ENCODE measurements at places on chromosomes 6 and 20.

GRCh38 chr6:158002951-158003853 is 21.5 kb downstream of the SYNJ2 start:
- DNase-seq = no peak

GRCh38 chr6:74642101-74642500 is 563.8 kb downstream of the COL12A1 start:
- no peak for DNase-seq

DNA sequence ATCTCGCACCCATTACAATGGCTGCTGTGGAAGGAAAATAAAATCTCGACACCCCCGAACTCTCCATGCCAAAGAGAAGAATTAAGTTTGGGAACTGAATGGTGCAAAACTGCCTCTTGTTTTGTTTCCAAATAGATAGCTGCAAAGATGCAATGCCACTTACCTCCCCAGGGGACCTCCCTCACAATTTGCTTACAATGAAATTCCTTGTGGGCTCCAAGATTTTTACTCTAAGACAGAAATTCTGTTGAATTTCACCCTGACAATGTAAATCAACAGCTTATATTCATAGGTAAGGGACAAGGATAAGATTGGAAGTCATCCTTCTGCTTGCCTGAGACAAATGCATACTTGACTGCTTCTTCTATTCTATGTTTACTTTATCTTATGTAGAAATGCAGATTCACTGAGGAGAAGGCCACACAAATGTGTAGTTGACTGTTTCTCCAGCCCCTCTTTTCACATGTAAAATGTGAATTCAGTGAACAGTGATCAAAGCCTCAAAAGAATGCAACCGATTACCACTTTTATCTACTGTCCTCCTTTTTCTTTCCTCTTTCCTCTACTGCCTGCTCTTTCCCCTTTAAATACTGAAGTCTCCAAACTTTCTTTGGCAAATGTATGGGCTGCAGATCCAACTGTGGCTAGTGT is 36.6 kb downstream of the ADGRF4 start:
- DNase-seq = no peak

GRCh38 chr6:27263886-27264285 is 16.4 kb downstream of the PRSS16 start:
- DNase-seq = no peak

GRCh38 chr6:108822401-108822800 is 25.8 kb upstream of the ARMC2 start:
- no peak for DNase-seq

DNA sequence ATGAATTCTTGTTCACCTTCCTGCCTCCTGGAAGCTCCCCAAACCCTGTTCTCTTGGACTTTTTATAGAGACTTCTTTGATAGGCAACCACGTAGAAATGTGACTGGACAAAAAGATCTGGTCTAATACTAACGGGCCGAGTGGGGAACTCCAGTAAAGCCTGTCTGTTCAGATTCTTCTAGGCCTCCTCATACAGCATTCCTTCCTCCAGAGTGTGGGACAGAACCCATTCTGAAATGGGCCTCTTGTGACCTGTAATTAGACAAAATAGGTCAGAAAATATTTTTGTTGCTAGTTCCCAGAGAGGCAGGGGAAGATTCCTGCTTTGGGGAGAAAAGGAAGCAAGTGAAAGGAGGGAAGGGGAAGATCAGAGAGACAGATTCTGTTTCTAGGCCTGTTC is 374.3 kb downstream of the CDH26 start:
- no peak for DNase-seq

DNA sequence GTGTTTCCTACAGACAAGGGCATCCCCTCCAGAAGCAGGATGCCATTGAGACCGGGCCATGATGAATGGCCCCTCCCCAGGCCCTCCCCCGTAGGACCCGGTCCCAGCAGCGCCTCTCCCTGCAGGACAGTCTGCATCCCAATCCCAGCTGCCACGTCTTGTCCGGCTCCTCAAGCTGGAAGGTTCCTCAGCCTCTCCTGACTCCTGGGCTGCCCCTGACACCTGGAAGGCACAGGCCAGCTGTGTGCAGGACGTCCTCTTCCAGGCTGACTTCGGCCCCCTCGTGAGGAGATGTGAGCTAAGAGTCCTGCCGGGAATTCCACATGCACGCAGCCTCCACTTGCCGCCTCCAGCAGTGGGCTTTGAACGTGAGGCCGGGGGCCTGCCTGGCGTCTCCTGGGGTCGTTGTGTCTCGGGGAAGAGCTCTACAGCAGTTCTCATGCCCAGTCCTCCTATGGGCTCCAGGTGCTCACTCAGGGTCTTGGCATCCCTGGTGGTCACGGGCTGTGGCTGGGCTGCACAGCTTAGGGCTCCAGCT is 64.4 kb downstream of the TAF4 start:
- no peak for DNase-seq
